ENCODE measurements at places on chromosomes 16 and 17.

DNA sequence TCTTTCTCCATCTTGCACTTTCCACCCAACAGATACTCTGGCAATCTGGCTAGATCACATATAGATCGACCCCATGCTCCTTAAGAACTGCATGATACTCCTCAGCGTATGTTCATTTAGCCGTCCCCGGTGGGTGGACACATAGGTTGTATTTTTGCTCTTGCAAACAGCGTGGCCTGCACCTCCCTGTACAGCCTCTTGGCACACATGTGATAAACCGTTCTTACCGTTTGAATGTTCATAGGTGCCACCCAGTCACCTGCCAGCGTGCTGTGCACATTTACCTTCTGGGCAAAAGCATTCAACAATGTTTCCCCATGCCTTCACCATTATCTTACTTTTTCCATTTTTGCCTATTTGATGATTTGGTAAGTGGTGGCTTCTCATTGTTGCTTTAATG lies 6.2 kb downstream of the TNP2 start:
- no peak for DNase-seq

GRCh38 chr16:73069581-73070262 lies 21.8 kb upstream of the ZFHX3 start:
- no peak for DNase-seq

GRCh38 chr17:61318684-61319098 lies 81.0 kb upstream of the TBX2 start:
- no peak for DNase-seq

- DNase-seq = no peak
Measured at GRCh38 chr17:12362853-12363455, 302.7 kb upstream of the MYOCD start.

DNA sequence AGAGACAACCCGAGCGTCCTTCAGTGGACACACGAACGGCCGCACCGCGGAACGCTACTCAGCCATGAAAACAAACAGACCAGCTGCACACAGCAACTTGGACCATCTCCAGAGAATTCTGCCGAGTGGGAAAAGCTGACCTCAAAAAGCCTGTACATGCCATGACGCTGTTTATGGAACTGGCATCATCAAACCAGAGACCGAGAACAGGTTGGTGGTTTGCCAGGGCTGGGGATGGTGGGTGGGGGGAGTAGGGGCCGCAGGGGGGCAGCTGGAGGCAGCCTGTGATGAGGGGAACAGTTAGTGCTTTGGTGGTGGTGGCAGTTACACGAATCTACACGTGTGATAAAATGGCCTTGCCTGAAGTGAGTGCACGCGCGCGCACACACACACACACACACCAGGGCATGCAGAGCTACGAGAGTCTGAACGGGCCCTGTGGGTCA lies 169.8 kb downstream of the LAT start:
- DNase-seq = no peak
